ENCODE measurements at places on chromosomes 11 and 22.
A peak's percentile ranks its signal among the peaks of the same experiment; 100 is the strongest.

DNA sequence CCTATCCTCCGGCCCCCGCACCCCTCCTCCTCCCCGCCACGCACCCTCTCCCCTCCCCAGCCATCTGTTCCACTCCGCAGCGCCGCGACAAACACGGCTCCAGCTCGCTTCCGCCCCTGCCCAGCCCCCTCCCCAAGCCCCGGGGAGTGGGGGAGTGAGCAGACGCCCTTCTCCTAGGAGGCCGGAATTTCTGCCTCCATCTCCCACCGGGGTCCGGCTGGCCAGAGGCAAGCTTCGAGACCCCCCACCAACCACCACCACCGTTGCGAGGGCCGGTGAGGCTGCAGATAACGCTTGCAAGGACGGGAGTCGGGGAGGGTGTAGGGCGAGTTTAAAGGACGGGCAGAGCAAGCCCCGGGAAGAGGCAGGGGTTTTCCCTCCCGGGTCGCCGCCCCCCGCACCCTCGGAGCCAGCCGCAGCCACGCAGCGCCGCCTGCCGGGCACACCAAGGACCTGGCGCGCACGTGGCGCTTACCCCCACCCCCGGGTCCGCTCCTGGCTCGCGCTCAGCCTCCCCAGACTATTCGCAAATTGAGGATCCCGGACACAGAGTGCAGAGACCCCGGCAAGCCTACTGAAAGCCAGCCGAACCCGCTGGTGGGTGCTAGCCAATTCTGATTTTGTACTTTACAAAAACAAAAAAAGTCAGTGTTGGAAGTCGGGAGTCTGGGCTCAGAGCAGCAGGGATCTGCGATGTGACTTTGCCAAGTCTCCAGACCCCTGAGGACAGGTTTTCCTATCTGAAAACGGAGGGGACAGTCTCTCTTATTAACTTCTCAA, 22.6 kb downstream of the RTN4RL2 start:
- H3K36me3 ChIP-seq, result no peaks in the 10 kb centered on the region
- DNase-seq, result no peak
- no peak overlapping the region for H3K4me3 ChIP-seq
- no peak overlapping the region for H3K27ac ChIP-seq
- H3K4me1 ChIP-seq, result no peaks in the 10 kb centered on the region

- no peaks in the 10 kb centered on the region for H3K4me1 ChIP-seq
- H3K27ac ChIP-seq, result no peak overlapping the region
- no peak for DNase-seq
- no peak overlapping the region for H3K4me3 ChIP-seq
Observed at GRCh38 chr22:49527611-49528419, 299.9 kb downstream of the BRD1 start.

GRCh38 chr22:17589810-17590375, 26.6 kb downstream of the SLC25A18 start:
- H3K36me3 ChIP-seq, result peaks cover 46% of the 10 kb centered on the region
- no peak overlapping the region for H3K4me3 ChIP-seq
- H3K4me1 ChIP-seq, result no peaks in the 10 kb centered on the region
- no peak overlapping the region for H3K27ac ChIP-seq
- no peak for DNase-seq

DNA sequence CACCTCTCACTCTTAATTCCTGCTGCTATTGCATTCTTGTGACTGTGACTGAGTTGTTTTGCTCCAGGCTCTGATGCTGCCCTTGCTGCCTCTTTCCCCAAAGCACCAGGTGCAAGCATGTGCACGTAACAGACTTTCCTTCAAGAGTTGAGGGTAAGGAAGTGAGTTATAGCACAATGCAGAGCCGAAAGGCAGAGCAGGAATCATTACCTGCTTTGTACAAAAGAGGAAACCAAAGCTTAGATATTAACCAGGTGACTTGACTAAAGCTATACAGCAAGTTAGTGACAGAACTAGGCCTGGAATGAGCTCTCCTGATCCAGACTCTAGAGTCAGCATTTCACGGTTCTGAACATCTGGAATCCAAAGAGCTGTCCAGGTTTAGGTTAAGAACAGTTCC, 33.6 kb downstream of the NEU3 start:
- H3K27ac ChIP-seq, result no peak overlapping the region
- H3K27me3 ChIP-seq, result no peaks in the 10 kb centered on the region
- DNase-seq, result no peak
- no peak overlapping the region for H3K4me3 ChIP-seq
- no peaks in the 10 kb centered on the region for H3K4me1 ChIP-seq

GRCh38 chr11:76723142-76723541, 52.6 kb upstream of the LRRC32 start:
- no peak overlapping the region for H3K27ac ChIP-seq
- no peaks in the 10 kb centered on the region for H3K27me3 ChIP-seq
- no peak for DNase-seq
- no peaks in the 10 kb centered on the region for H3K4me1 ChIP-seq
- H3K36me3 ChIP-seq, result no peaks in the 10 kb centered on the region
- no peak overlapping the region for H3K4me3 ChIP-seq

DNA sequence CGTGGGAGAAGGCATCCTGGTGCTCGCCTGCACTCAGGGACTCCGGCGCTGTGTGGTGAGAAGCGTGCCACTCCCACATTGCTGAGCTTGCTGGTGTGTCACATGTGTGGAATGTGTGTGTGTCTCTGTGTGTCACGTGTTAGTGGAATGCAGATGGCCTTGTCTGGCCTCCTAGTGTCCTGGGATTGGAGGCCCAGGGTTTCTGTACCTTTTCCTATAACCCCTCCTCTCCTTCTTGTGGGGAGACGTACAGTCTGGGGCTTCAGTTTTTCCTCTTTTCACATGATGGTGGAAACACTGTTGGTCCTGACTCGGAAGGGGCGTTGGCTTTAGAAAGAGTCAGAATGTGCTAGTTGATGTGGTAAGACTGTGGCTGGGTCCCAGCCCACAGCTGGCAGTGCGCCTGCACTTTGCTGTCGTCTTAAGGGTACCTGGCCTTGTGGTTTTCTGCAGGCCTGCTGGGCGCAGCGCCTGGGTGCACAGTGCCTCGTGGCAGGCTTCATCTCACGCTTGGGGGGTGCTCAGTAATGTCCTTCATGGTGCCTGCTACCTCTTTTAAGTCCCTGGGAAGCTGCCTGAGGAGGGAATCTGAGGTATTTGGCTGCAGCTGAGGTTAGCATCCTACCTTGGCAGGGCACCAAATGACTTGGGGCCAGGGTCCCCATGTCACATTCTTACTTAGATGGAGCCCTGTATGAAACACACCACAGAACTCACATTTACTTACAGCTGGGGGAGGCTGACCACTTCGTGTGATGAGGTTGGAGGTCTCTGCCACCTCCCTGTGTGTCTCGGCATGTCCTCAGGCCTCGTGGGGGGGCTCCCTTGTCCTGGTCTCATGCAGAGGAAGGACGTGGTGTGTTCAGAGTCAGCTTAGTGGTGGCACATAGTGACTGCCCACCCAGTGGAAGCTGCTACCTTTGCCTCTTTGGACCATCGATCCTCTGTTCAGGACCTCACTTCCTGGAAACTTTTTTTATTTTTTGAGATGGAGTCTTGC, 61.9 kb downstream of the MED15 start:
- no peaks in the 10 kb centered on the region for H3K27me3 ChIP-seq
- peaks cover 39% of the 10 kb centered on the region for H3K4me1 ChIP-seq
- H3K4me3 ChIP-seq, result no peak overlapping the region
- H3K36me3 ChIP-seq, result peaks cover 99% of the 10 kb centered on the region
- H3K27ac ChIP-seq, result peak overlapping the region; percentile 70

DNA sequence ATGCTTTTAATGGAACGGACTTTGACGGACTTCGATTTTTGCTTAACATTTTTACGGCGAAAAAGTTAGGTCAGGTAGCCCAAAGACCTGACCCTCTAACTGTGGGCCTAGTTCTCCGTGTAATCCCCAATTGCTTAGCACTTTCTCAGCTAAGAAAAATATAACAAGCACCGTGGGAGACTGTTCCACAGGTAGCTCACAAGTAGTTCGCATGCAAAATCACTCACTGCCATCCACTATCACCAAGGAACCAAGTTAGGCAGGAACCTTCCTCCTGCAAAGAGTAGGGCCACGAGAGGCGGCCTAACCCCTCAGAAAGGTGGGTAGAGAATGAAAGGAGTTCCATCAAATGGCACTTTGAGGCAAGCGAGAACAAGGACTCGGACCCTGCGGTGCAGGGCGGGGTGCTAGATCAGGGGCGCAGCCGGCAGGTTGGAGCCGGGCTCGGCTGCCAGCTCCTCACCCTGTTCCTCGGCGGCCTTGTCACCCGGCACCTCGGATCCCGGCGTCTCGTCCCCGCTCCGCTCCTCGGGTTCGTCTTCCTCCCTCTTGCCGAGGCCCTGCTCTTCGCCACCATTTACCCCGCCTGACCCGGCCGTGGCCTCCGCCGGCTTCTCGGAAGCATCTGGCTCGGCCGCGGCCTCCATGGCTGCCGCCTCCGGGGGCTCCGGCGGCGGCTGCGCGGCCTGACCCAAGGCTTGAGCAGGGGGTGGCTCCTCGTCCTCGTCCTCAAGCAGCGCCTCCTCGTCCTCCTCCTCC, 922 bp downstream of the HNRNPUL2 start:
- peaks cover 73% of the 10 kb centered on the region for H3K36me3 ChIP-seq
- H3K27ac ChIP-seq, result peak overlapping the region; percentile 80
- peaks cover 19% of the 10 kb centered on the region for H3K4me1 ChIP-seq
- H3K27me3 ChIP-seq, result no peaks in the 10 kb centered on the region

DNA sequence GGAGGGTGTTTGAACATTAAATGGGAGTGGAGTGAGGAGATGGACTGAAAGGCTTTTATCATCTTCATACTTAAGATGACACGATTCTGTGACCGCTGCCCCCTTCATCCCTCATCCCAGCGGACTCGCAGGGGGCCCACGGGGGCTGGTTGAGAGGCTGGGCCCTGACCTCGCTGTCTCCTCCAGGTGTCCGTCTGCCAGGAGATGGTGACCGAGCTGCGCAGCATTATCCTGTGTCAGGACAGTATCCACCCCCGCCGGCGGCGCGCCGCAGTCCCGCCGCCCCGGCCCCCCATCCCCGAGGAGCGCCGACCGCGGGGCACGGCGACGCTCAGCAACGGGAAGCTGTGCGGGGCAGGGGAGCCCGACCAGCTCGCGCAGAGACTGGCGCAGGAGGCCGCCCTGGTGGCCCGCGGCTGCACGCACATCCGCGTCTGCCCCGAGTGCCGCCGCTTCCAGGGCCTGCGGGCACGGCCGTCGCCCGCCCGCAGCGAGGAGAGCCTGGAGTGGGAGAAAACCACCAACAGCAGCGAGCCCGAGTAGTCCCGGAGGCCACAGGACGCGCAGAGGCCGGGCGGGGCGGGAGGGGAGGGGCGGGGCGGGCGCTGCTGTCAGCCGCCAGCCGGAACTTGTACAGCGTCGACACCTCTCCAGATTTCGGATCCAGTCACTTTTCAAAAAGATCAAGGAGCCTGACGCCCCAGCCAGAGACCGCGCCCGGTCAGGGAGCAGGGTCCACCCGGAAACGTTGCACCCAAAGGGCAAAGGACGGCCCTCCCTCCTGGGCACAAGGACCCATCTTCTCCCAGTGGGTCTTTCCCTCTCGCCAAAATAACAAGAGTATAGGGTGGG, 38.0 kb upstream of the TBCEL start:
- no peaks in the 10 kb centered on the region for H3K27me3 ChIP-seq
- H3K4me1 ChIP-seq, result no peaks in the 10 kb centered on the region
- DNase-seq, result peak; percentile 52
- H3K27ac ChIP-seq, result no peak overlapping the region
- no peaks in the 10 kb centered on the region for H3K36me3 ChIP-seq

- no peak overlapping the region for H3K4me3 ChIP-seq
Observed at GRCh38 chr11:128022007-128022368, 565.4 kb downstream of the ETS1 start.

- DNase-seq, result peak; percentile 79
- H3K4me1 ChIP-seq, result peaks cover 37% of the 10 kb centered on the region
- H3K27me3 ChIP-seq, result no peaks in the 10 kb centered on the region
- H3K4me3 ChIP-seq, result no peak overlapping the region
- H3K27ac ChIP-seq, result peak overlapping the region; percentile 50
Observed at GRCh38 chr11:35363854-35364780, 55.2 kb downstream of the SLC1A2 start.

- no peak for DNase-seq
- H3K27me3 ChIP-seq, result no peaks in the 10 kb centered on the region
- no peak overlapping the region for H3K4me3 ChIP-seq
- H3K36me3 ChIP-seq, result peaks cover 95% of the 10 kb centered on the region
- peaks cover 44% of the 10 kb centered on the region for H3K4me1 ChIP-seq
Observed at GRCh38 chr22:36303874-36304273, 50.9 kb downstream of the APOL1 start.

DNA sequence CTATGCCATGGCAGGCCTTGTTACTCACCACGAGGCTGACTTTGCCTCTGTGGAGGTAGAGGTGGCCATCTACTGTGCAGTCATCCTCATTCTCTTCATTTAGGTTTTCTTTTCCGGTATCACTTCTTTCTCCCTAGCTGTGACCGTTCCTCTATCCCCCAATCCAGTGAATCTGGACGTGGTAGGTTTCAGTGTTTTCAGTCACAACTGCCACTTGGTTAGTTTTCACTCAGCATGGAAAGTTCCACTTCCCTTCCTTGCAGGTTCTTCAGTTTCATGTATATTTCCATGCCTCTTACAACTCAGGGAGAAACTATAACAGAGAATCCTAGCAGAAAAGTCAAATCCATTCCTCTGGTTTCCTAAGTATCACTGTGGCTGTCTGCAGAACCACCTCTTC, 1.9 kb downstream of the HPS4 start:
- peaks cover 27% of the 10 kb centered on the region for H3K4me1 ChIP-seq
- H3K36me3 ChIP-seq, result peaks cover 50% of the 10 kb centered on the region
- no peak overlapping the region for H3K4me3 ChIP-seq
- DNase-seq, result no peak
- no peaks in the 10 kb centered on the region for H3K27me3 ChIP-seq

DNA sequence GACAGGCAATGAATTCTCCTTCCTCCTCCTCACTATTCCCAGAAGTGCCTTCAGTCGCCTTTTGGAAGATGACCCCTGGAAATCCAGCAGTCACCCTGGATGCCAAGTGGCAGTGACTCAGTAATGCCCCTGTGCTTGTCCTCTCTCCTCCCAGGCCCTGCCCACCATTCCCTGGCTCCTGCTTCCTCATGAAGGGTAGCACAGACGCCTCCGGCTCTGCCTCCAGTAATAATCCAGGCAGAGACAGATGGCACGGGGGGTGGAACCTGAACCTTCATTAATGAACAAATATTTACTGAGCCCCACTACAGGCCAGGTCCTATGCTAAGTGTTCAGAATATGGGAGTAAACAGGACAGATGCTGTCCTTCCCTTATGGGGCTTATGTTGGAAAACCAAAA, 23.2 kb downstream of the SYT13 start:
- no peak overlapping the region for H3K4me3 ChIP-seq
- no peaks in the 10 kb centered on the region for H3K36me3 ChIP-seq
- no peaks in the 10 kb centered on the region for H3K27me3 ChIP-seq
- no peak overlapping the region for H3K27ac ChIP-seq

- DNase-seq, result no peak
- no peaks in the 10 kb centered on the region for H3K27me3 ChIP-seq
- no peak overlapping the region for H3K27ac ChIP-seq
- H3K4me3 ChIP-seq, result no peak overlapping the region
- H3K4me1 ChIP-seq, result peaks cover 30% of the 10 kb centered on the region
Observed at GRCh38 chr11:34242037-34242625, 115.7 kb downstream of the ABTB2 start.

GRCh38 chr11:126127898-126128297, 65.2 kb upstream of the CDON start:
- H3K27me3 ChIP-seq, result no peaks in the 10 kb centered on the region
- H3K4me1 ChIP-seq, result no peaks in the 10 kb centered on the region
- no peak overlapping the region for H3K4me3 ChIP-seq
- no peak for DNase-seq
- H3K36me3 ChIP-seq, result no peaks in the 10 kb centered on the region

- no peak for DNase-seq
- H3K36me3 ChIP-seq, result no peaks in the 10 kb centered on the region
- no peak overlapping the region for H3K27ac ChIP-seq
Observed at GRCh38 chr11:82815406-82815805, 81.7 kb upstream of the FAM181B start.

- no peak overlapping the region for H3K4me3 ChIP-seq
- H3K27ac ChIP-seq, result no peak overlapping the region
- no peaks in the 10 kb centered on the region for H3K36me3 ChIP-seq
- H3K27me3 ChIP-seq, result peaks cover 24% of the 10 kb centered on the region
Observed at GRCh38 chr22:48258811-48259210, 1496.4 kb downstream of the TBC1D22A start.

Measured in SJSA1 (cell line).